DMS53 (cell line): ENCODE measurements at places on chromosomes 1 and 21.

DNA sequence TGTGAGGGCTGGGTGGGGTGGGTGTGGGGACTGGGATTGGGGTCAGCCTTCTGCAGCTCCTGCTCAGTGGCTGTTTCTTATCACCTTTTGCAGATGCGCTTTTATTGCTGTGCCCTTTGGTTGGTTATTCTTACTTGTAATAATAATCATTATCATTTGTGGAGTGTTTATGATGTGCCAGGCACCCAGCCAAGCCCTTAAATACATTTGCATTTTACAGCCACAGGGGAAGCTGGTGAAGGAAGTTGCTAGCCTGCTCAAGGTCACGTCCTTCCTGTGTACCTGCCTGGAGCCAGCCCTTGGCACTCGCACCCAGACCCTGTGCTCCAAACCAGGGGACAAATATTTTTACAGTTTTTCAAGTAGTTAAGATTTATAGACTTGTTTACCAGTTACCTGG is 144.0 kb downstream of the PGBD5 start:
- no peak for DNase-seq

DNA sequence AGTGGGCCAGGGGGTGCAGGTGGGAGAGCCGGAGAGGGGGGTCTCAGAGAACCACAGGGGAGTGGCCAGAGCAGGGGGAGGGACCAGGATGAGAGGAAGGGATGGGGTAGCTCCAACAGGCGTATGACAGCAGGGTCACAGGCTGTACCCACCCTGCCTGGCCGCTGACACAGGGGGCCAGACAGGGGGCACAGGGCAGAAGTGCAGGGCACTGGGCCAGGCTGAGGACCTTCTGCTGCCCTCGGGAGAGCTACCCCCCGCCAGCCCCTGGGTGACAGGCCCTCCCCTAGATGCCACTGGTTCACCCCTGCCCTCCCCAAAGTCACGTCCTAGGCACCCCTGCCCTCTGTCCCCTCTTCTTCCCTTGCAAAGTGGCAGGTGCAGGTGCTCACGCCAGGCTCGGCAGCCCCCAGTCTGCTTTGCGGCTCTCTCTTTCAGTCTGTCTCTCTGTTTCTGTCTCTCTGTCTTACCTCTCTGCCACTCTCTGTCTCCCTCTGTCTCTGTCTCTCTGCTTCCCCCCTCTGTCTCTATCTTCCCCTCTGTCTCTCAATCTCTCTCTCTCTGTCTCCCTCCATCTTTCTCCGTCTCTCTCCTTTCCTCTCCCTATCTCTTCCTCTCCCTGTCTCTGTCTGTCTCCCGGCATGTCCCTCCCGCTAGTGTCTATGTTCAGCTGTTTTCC is 48.5 kb downstream of the WNT9A start:
- no peak for DNase-seq

DNA sequence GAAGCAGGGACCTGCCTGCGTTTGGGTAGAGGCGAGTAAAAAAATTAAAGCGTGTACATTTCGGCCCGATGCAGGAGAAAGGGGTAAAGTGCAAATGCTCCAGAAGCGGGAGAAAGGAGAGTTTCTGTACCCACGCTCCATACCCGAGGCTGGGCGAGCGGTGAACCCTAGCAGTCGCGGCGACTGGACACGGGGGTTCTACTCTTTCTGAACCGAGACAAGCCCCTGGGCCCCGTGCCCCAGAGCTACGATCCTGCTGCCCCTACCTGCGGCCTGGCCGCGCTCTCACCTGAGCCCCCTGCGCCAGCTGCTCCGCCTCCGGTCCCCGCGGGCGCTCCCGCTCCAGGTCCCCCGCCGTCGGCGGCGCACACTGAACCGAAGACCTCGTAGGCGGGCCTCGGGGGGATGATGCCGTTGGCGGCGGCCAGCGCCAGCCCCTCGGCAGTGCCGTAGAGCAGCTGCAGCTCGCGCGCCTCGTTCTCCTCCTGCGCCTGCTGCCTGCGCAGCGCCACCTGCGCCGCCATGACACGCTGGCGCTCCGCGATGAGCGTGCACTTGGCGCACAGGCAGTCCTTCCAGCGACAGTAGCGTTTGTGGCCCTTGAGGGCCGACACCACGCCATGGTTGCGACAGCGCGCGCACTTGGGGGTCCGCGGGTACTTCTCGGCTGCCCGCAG is 2.4 kb downstream of the DMRTA2 start:
- peak; percentile 84 for DNase-seq

DNA sequence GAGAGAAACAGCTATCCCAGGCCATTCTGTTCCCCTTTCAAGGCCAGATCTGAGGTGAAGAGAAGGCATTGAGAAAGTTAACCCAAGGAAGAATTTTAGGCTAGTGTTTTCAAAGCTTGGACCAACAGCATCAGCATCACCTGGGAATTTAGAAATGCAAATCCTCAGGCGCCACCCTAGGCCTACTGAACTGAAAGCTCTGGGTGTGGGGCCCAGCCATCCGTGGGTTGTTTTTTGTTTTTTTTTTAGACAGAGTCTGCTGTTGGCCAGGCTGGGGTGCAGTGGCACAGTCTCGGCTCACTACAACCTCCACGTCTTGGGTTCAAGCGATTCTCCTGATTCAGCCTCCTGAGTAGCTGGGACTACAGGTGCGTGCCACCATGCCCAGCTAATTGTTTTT is 98.6 kb downstream of the RNF220 start:
- DNase-seq, result no peak

- DNase-seq, result peak; percentile 27
These were observed 21.0 kb downstream of the CNIH4 start for GRCh38 chr1:224377676-224378006.

DNA sequence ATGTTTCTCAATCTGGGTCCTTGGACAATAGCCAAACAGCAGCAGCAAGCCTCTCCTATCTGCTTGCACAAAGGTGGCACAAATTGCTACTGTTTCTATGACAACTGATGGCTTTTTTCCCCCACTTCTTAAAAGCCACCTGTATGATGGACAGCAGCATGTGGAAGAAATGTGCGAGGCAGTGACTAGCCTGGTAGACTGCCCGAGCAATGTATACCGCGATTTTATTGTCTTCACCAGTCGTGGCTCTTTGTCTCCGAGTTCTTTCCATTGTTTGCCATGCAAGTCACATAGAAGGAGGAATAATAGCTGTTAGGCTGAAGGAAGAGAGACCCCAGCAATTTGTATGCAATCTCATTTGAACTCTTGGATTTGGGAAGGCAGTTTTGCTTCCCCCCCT is 79.4 kb downstream of the S1PR1 start:
- no peak for DNase-seq

- DNase-seq, result no peak
These were observed 83.4 kb downstream of the VPS26C start for GRCh38 chr21:37183749-37184148.

DNA sequence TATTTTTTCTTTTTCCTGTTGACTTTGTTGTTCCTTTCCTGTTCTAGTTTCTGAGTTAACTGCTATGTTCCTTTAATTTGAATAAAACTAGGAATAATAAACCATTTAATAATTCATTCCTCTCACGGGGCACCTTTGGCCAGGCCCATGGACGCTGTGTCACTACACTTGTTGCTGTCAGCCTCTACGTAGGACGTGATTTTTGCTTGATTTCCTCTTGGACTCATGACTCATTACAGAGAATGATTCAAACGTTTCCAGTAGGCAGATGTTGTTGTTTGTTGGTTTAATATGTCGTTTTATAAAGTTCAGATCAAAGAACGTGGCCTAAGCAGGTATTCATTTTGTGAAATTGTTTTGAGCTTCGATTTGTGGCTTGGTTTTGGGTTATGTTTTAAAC is 9.1 kb upstream of the SLC19A1 start:
- peak; percentile 70 for DNase-seq

DNA sequence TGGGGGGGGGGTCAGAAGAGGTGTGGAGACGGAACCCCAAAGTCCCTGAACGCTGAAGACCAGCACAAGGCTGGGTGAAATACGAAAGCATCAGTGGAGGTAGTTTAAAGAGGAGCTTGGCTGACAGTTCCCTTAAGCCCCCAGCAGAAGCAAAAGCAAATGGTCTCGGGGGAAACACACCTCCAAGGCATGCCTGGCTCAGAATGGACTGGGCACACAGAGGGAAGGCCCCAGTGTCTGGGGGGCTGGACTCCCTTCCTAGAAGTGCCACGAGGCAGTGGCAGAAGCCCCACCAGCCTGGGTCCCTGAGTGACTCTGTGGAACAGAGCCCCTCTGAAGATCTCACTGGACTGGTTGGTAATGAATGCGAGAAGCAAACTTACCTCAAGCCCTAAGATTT is 43.9 kb downstream of the UBE2G2 start:
- DNase-seq, result no peak

GRCh38 chr1:203673550-203674411 is 47.1 kb downstream of the ATP2B4 start:
- peak; percentile 66 for DNase-seq

DNA sequence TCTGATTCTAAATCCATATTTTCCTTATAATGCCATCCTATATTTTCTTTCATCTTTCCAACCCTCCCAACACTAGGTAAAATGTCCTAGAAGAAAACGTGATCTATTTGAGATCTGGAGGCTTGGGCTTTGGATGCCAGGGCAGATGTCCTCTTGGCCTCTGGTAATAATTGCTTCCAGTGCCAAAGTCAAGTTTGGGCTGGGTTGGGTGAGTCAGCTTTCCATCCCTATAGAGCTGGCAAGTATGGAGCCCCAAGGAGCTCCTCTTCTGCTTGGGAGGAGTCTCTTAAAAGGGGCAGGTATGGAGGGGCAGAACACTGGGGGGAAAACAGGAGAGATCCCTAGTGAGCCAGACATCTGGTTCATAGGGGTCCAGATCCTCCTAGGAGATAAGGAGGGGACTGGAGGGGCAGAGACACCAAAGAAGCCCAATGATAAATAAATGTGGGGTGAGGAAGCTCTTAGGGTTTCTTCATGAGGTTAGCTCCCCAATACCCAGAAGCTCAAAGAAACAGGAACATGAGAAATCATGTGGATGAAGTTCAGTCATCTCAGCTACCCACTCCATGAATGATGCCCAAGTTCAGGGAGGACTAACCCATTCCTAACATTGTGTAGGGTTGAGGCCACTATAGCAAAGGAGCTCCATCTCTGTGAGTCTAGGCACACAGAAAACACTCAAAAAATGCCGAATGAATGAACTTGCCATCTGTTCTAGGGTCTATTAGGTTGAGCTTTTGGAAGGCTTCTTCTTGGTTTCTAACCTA is 3.5 kb downstream of the C1orf116 start:
- DNase-seq, result no peak

DNA sequence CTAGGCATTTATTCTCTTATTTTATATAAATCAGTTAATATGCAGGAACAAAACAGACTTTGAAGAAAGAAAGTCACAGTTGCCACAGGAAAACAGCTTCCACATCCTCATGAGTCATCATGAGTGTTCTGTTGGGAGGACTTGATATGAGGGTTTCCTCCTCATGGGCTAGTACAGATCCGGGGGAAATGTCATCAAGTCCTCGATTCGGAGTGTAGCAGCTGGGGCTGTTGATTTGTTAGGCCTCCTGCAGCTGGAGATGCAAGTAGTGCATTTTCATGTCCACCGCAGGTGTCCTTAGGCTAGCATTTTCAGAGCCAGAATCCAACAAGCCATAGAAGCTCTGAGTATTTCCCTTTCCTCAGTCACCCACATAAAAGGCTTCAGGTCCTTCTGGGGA is 36.7 kb downstream of the ADAM30 start:
- peak; percentile 68 for DNase-seq

GRCh38 chr1:204438628-204439027 is 27.0 kb upstream of the PPP1R15B start:
- no peak for DNase-seq

- DNase-seq, result no peak
These were observed 5.7 kb upstream of the ABCG1 start for GRCh38 chr21:42213082-42213774.

GRCh38 chr21:24852610-24853195 is 754.6 kb downstream of the MRPL39 start:
- DNase-seq, result no peak

DNA sequence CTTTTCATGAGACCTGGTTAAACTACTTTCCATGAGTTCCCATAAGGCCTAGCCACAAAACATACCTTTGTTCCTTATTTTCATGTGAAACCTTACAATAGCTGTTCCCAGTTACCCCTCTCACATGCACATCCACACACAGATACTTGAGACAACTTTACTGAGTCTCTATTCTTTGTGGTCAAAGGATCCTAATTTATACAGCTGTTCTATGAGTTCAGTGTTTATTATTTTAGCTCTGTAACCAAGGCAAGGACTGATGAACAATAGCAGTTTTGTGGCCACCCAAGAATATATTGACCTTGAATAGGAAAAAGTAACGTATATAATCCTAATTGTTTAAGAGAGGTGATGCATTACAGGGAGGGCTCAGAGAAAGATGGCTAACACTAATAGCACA is 160.5 kb upstream of the CACYBP start:
- DNase-seq, result no peak

GRCh38 chr21:25039461-25040380 is 567.6 kb downstream of the MRPL39 start:
- DNase-seq, result peak; percentile 59

GRCh38 chr1:235450886-235451483 is 53.3 kb downstream of the B3GALNT2 start:
- DNase-seq, result no peak

- DNase-seq, result peak; percentile 49
These were observed 189.1 kb downstream of the RASAL2 start for GRCh38 chr1:178282949-178283367.

GRCh38 chr1:2462819-2463218 is 13.3 kb upstream of the PLCH2 start:
- no peak for DNase-seq

GRCh38 chr1:24186993-24187790 is at the start of gene IFNLR1:
Gene IFNLR1 (minus strand): TSS chr1:24187289. CDS start chr1:24187248, 41 bp downstream.
- DNase-seq, result peak; percentile 88

DNA sequence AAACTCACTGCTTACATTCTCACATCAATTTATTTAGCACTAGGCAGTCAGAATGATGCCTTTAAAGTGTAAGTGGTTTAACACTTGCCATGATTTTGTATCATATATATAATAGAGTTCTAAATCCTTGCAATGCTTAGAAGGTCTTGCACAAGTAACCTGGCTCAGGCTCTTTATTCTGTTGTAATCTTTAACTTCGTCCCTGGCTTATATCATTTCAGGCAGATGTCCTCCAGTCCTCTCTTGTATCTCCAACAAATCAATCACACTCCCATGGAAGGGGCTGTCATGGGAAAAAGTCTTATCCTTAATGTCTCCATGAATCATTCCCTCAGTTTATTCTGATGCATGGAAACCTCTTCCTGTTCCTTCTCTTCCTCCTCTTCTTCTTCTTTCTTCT is 841.6 kb upstream of the B3GALT2 start:
- no peak for DNase-seq

- DNase-seq, result no peak
These were observed 29.6 kb upstream of the AGL start for GRCh38 chr1:99820546-99820945.

DNA sequence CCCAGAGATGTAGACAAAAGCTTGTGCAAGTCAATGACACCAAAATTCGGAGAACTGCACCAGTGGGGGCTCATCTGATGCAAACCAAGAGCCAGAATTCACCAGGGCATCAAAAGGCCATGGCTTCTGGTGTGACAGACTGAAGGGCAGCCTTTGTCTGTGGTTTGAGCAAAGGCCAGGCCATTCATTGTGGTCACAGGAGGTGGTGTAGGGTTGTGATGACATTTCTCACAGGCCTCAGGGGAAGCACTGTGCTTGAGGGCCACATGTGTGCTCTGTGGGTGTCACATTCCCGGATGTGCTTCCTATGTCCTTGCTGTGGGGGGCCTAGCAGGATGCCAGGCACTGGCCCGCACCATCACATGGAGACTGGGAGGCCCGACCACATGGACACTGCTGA is 22.5 kb upstream of the KCNE1 start:
- DNase-seq, result no peak
